GM04503 (cell line): ENCODE measurements at places on chromosomes 3 and 15.

DNA sequence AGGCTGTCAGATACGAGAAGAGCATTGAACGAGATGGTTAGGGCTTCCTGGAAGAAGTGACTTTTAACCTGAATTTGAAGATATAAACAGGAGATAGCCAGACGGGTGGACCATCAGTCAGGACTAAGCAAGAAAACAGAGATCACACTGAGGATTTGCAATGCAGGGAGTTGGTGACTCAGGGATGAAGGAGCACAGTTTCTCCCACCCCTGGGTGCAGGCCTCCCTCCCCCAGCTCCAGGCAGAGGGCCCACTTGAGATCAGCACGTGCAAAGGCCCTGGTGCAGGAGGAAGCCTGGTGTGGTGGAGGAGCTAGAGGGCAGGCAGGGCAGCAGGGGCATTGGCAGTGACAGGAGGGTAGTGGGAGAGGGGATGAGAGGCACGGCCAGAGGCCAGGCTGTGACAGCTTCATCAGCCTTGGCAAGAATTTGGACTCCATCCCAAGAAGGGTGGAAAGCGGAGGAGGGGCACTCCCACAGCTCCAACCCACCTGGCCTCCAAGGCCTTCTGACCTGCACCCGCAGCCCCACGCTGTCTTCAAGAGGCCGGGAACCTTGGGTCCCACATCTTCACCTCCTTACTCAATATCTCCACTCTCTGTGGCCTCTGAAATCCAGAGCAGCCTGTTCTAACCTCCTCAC, 8.7 kb upstream of the PCSK6 start:
- DNase-seq = no peak

DNA sequence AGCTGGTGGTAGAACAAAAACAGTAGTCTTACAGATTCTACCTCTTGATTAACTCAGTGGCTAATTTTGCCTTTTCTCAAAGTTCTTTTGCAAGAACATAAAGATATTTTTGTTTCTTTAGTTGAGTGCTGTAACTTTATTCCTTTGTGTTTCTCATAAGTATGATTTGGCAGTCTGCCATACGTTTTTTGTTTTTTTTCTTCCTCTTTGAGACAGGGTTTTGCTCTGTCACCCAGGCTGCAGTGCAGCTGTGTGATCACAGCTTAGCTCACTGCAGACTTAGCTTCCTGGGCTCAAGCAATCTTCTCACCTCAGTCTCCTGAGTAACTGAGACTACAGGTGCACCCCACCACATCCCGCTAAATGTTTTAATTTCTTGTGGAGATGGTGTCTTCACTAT, 22.4 kb downstream of the B3GNT5 start:
- no peak for DNase-seq

DNA sequence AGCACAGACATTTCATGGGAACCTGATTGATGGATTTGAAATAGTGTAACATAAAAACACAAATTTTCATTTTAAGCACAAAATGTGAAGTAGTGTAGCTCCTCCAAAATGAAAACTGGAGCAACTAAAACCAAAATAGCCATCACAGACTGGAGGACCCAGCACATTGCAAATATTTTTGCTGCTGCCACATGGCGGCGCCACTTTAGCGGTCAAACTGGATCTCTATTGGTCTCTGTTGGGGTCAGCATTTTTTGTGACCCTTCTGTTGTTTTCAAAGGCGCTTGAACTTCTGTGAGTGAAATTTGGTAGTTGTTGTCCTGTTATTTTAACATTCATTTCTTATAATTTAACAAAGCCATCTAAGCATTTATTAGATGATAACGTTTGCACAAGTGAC, 259.9 kb downstream of the IL20RB start:
- no peak for DNase-seq

DNA sequence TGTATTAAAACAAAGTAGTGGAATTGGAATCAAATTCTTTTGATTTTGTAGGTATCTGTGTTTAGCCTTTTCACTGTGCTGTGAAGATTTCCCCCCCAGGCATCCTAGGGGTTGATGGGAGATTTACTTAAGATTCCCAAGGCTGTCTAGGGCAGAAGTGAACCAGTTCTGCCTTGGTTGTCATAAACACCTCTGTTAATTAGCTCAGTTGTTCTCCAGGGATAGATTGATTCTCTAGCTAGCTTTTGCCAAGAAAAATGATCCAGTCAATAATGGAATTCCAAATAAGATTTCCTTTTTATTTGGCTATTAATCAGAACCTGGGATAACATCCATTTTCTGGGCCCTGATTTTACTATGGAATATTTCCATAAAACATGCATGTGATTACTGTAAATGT, 12.7 kb downstream of the DAG1 start:
- no peak for DNase-seq

- DNase-seq = no peak
Observed at GRCh38 chr3:70658513-70659310, 346.3 kb upstream of the MDFIC2 start.

GRCh38 chr3:56347219-56347871, 120.9 kb downstream of the ERC2 start:
- DNase-seq = no peak

- DNase-seq = peak; percentile 48
Observed at GRCh38 chr3:17845026-17845812, 102.8 kb upstream of the TBC1D5 start.

DNA sequence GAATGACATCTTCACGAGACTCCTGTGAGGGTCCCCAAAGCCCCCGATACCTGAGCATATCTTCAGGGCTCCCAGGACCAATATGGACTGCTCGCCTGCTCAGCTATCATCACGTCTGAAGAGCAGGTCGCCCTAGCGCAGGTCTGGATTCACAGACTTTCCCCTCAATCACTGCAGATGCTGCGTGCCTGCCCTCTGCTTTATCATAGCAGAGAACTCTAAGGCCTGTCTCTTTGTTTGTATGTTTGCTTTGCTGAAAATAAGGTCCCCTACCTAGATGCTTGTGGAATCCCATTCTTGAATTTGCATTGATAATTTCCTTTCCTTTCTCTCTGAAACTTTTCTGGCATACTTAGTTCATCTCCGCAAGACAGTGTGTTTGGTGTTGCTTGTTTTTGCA, 140.3 kb upstream of the NSMCE3 start:
- DNase-seq = no peak

- no peak for DNase-seq
Observed at GRCh38 chr3:46395210-46395661, 11.6 kb downstream of the CCR5AS start.

GRCh38 chr3:37666618-37667017, 195.1 kb upstream of the CTDSPL start:
- DNase-seq = no peak

- DNase-seq = peak; percentile 27
Observed at GRCh38 chr3:169846458-169847193, 23.1 kb downstream of the LRRC31 start.

DNA sequence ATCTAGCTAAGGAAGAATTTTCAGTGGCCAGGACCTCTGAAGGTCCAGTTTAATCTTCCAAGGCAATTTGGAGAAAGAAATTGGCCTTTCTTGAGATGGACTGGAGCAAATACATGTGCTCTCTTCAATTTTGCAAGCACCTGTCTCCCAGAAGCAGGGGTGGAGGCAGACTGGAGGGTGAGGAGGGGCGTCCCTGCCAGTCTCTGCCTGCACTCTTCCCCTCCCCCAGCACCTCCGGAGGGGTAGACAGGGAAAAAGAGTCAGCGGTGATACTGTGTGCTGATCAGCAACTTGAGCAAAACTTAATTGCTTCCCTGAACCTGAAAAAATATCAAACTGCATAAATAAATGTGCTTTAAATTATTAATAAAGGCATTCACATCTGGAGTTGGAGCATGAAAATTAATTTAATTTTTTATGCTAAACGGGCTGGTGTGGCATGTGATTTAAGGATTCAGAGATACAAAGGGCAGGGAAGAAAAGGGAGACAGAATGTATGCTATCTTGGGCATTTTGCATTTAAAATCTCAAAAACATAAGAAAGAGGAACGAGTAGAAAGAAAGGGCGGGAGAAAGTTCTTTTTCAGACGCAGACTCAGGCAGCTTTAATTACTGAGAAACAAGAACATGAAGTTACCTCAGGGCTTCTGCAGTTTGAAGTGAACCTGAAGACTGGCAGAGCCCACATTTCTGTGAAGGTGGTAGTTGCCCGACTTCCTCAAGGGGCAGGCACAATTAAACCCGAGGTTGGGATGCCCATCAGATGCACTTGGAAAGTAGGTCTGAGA, 319.7 kb downstream of the UACA start:
- no peak for DNase-seq

DNA sequence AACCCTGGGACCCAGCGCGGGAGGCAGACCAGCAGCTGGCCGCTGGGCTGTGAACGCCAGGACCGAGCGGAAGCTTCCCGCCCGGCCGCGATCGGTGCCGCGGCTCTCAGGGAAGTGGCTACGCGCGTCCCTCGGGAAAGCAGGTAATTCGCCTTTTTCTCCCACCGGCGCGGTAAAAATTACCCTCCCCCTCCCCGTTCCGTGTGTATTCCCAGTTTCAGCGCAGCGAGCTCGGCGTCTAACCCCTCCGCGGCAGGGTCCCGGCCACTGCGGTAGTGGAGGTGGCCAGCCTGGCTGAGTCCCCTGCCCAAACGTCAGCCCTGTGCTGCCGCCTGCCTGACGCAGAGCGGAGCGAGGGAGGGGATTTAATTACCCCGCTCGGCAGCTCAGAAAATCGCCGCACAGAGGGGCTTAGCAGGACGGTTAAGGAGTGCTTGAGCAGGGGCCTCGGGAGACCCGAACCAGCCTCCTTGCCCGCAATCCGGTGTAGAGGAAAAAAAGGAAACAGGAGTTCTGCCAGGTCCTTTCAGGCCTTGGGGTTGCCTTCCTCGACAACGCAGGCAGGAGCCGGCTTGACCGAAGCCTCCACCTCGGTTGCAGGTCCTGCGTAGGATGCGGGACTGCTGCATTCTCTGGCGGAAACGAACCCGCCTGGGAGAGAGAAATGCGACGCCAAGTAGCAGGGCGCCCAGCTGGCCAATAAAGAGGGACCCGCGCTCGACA, 2.9 kb downstream of the GATA2 start:
- no peak for DNase-seq

GRCh38 chr15:40986820-40987219, 33.5 kb downstream of the CHAC1 start:
- DNase-seq = no peak

DNA sequence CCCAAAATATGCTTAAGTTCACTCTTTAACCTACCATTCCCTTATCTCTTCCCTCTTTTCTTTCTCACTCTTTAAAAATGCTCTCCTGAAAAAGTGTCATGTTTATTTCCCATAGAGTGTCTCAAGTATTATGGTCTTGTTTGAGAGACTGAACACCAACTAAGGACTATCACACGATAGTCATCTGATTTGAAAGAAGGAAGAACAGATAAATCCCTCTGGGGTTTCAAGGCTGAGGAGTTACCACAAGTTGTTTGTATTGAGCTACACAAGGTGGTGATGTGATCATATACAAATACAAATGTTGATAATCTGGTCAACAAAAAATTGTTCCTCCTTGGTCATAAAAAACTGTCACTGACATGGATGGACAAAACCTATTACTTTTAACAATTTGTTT, 13.8 kb downstream of the MEIS2 start:
- no peak for DNase-seq

- DNase-seq = no peak
Observed at GRCh38 chr3:118793176-118793575, 241.5 kb downstream of the IGSF11 start.

DNA sequence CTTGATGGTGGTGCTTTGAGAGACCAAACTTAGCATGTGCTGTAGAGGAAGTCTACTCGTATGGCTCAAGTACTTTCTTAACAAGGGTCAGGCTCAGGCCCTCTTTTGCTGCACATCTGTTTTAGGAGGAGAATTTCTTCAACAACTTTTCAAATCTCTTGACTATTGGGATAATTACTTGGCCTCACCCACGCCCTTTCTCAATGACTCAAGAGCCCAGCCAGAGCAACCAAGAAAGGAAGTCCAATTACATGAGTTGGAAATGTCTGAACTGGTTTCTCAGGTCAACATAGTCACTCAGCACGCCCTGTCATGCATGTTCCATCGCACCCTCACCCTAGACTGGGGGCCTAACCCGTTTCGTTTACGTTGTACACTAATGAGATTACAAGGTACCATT, 44.8 kb upstream of the UMPS start:
- no peak for DNase-seq

- no peak for DNase-seq
Observed at GRCh38 chr3:188232656-188233055, 78.7 kb downstream of the LPP start.

DNA sequence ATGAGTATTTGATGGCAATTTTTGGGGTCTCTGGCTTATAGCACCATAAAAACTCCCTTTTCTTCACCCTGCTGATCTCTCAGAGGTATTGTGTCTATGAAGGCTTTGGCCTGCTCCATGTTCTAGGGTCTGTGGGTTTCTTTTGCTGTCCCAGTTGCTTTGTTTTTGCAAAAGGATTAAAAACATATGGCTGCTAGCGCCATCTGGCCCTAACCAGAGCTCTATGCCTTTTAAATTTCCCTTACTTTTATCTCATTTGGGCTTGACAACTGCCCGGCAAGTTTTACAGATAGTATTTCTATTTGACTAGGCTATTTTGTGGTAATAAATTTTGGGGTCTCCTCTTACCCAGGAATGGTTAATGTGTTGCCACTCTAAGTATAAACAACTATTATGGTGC, 6.4 kb upstream of the GHRL start:
- no peak for DNase-seq

DNA sequence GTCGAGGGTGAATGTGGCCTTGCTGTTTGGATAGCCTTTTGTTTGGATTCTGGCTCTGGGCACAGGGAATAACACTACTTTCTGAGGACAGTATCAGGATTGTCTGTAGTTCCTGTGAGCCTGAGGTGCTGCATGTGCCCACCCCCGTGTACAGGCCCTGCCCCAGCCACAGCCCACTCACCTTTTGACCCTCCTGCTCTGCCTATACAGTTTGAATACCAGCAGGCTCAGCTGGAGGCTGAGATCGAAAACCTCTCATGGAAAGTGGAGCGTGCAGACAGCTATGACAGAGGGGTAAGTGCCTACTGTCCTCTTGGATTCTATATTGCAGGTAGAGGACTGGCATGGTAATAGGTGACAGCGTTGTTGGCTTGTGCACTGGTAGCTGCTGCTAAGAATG, 7.4 kb upstream of the P4HTM start:
- DNase-seq = no peak

- DNase-seq = no peak
Observed at GRCh38 chr3:97938444-97938843, 33.8 kb downstream of the RIOX2 start.

DNA sequence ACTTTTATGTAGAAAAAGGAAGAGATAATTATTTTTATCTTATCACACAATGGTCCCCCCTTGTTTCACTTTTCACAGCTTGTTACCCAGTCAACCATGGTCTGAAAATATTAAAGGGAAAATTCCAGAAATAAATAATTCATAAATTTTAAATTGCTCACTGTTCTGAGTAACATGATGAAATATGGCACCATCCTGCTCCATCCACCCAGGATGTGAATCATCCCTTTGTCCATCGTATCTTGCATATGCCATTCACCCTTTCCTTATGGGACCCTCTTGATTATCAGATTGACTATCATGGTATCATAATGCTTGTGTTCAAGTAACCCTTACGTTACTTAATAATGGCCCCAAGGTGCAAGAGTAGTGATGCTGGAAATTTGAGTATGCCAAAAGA, 43.7 kb downstream of the ANKRD28 start:
- no peak for DNase-seq
